Central memory CD8-positive, alpha-beta T cell (primary cell): ENCODE measurements at places on chromosomes 11 and 22.

- DNase-seq: no peak
- no peak overlapping the region for H3K27ac ChIP-seq
- H3K4me1 ChIP-seq: peaks cover 38% of the 10 kb centered on the region
- peaks cover 18% of the 10 kb centered on the region for H3K36me3 ChIP-seq
Observed at GRCh38 chr11:1305501-1306056, 3.9 kb downstream of the TOLLIP start.

DNA sequence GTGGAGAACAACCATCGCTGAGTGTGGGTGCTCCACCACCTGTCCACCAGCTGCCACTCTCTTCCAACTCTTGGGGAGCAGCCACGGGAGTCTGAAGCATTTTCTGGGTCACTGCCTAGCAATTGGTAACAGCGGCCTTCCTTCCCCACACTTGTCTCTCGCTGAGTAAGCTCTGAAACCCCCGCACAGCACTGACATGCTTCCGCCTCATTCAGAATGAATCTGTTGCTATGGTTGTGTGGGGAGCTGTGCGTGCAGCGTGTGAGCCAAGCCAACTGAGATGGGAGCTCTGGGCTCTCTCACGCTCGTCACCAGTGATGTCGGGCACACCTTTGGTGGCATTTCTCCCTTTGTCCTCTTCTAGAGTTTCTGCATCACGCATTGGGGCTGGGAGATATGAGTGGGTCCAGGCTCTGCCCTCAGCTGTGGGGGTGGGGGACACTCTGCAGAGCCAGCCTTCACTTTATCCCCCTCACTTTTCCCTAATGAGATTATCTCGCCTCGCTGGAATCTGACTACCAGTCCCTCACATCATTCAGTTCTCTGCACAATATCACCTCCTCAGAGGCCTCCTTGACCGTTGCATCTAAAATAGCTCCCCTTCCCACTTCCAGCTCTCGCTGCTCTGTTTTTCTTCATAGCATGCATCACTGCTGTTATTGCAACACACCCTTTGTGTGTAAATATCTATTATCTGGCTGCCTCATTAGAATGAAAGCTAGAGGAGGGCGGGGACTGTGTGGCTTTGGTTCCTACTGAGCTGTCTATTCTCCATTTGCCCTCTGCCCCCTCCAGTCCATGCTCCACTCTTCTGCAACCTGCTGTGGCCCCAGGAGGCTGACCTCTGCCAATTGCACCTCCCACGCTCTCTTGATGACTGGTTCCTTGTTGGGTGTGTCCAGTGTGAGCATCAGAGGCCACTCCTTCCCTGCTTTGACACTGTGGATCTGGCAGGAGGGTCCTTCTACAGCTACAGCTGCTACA, 569.9 kb upstream of the CADM1 start:
- H3K36me3 ChIP-seq: no peaks in the 10 kb centered on the region
- peaks cover 45% of the 10 kb centered on the region for H3K27me3 ChIP-seq
- H3K27ac ChIP-seq: no peak overlapping the region
- H3K4me1 ChIP-seq: no peaks in the 10 kb centered on the region

- no peak overlapping the region for H3K27ac ChIP-seq
- DNase-seq: no peak
- no peak overlapping the region for H3K4me3 ChIP-seq
Observed at GRCh38 chr11:116104498-116105174, 600.4 kb upstream of the CADM1 start.

DNA sequence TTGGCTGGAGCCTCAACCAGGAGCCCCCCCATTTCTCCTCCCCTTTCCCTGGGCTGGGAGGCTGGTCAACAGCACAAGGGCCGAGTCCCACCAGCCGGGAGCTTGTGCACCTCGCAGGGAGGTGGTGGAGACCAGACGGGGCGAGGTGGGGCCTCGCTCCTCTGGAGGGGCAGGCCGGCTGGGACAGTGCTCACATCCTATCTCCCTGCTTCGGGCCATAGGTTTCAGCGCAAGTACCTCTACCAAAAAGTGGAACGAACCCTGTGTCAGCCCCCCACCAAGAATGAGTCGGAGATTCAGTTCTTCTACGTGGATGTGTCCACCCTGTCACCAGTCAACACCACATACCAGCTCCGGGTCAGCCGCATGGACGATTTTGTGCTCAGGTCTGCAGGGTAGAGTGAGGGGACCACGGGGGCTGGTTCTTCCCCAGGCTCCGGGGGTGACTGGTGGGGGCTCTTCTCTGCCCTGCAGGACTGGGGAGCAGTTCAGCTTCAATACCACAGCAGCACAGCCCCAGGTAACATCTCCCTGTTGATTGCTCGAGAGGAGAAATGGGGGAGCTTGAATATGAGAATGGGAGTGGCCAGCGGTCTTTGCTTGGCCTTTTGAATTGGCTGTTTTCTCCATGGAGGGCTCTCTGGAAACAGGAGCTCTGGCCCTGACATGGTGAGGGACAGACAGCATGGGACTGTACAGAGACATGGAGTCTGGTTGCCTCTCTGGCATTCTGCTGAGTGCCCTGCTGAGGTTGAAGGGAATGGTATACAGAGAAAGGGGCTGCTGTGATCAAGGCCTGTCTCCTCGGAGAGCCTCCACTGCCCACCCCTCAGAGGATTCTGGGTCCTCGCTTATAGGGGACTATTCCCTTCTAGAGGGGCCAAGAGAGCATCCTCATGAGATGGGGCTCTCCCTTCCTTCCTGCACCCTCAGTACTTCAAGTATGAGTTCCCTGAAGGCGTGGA, 3.3 kb downstream of the SIDT2 start:
- no peak for DNase-seq
- peaks cover 30% of the 10 kb centered on the region for H3K4me1 ChIP-seq

- peak overlapping the region; percentile 81 for H3K4me3 ChIP-seq
- H3K27me3 ChIP-seq: no peaks in the 10 kb centered on the region
- H3K4me1 ChIP-seq: peaks cover 15% of the 10 kb centered on the region
- DNase-seq: no peak
- H3K36me3 ChIP-seq: peaks cover 6% of the 10 kb centered on the region
Observed at GRCh38 chr22:23840026-23840425, 1.2 kb upstream of the DERL3 start.
